ENCODE measurements at places on chromosomes 3 and 15.

DNA sequence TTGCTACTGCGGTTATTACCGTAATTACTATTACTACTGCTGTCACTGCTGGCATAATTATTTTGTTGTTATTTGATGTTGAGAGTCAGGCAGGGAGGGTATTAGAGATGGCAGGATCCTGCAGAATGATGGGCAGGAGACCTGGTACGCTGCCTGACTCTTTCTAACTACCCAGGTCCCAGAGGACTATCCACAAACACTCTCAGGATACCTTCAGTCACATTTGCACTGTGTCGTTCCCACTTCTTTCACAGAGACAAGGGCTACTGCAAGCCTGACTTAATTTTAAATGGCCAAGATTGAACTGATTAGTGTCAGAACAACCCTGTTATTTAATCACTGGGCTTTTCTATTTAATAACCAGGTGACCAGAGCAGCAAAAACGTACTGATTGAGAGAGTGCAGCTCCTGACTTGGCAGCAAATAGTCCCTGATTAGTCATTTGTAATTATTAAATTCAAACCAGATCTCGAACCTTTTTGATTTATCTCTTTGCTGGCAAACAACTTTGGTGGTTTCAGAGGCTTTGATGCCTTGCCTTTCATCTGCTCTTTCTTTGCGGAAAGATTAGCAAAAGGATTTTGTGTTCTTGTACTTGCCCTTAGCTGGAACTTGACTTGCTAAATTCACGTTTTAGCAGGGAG is 88.8 kb upstream of the ARHGEF3 start:
- no peak for DNase-seq

- DNase-seq: no peak
These were observed 28.3 kb downstream of the CCDC32 start for GRCh38 chr15:40536501-40536900.

DNA sequence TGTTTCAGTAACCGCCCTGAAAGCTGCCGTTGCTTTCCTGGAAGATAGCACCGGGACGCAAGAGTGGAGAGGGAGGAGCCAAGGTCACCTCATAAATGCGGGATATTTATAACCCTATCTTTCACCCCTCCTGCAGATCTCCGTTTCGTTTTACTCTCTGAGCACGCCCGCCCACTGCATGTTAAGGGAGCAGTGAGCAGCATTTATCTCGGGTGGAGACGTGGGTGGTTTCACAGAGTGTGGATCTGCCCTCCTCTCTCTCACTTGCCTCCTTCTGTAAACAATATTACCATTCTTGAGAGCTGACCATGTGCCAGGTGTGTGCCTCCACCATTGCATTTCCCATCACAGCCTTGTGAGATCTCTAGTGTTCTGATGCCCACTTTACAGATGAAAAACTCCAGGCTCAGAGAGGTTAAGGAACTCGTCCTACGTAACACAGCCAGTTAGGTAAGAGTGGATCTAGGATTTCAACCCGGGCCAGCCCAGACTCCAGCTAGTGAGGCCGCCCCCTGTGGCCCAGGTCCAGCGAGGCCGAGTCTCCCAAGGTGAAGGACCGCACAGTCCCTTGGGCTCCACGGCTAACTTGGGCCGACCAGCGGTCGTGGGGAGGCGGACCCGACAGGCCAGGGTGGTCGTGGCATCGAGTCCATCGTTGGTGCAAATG is 16.9 kb upstream of the SEMA4B start:
- DNase-seq: peak; percentile 32

- DNase-seq: no peak
These were observed 11.2 kb upstream of the TMEM212 start for GRCh38 chr3:171831936-171832335.

DNA sequence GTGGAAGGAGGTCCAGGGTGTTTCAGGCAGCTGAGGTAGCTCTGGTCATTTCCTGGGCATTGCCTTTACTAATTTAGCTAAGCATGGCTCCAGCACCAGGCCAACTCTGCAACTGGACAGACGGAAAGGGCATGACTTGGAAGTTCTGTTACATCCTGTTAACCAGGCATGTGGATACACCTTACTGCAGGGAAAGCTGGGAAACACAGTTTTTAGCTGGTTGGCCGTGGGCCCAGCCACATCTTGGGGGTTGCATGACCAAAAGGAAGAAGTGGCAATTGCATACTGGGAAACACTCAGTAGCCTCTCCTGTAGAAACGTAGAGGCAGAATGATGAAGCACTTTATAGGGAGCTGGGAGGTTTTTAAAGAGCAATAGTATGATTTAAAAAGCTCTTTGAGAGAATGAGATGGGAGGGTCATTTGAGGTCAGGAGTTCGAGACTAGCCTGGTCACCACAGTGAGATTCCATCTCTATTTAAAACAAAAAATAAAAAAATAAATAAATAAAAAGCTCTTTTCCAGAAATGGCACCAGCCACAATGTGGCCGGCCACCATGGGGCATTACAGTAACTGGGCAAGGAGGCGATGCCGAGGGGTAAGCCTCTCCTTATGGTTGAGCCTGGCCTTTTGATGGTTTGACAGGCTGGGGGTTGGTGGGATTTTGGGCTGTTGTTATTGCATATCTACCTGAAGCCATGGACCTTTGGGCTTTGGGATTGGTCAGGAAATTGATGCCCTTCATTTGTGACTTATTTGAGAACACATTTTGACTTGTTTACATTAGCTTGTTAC is 28.6 kb downstream of the TRAK1 start:
- no peak for DNase-seq

DNA sequence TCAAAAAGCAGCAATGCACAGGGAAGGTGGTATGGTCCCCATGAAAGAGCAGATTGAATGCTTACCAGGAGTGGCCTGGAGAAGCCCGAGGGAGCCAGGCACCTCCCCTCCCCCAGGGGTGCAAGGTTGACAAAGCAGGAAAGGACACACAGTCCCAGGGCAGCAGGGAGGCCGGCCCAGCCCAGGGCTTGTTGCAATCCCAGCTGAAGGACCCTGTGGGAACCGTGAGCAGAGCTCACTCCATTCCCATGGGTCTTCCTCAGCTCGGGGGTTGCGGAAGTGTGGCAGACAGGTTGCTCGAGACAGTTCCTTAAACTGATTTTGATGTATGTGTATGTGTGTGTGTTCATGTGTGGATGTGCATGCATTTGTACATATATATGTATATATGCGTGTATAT is 15.8 kb downstream of the UROC1 start:
- DNase-seq: no peak

- no peak for DNase-seq
These were observed 319.5 kb downstream of the KCNH8 start for GRCh38 chr3:19467761-19468160.

- no peak for DNase-seq
These were observed 10.8 kb downstream of the SHISA5 start for GRCh38 chr3:48493203-48493501.

DNA sequence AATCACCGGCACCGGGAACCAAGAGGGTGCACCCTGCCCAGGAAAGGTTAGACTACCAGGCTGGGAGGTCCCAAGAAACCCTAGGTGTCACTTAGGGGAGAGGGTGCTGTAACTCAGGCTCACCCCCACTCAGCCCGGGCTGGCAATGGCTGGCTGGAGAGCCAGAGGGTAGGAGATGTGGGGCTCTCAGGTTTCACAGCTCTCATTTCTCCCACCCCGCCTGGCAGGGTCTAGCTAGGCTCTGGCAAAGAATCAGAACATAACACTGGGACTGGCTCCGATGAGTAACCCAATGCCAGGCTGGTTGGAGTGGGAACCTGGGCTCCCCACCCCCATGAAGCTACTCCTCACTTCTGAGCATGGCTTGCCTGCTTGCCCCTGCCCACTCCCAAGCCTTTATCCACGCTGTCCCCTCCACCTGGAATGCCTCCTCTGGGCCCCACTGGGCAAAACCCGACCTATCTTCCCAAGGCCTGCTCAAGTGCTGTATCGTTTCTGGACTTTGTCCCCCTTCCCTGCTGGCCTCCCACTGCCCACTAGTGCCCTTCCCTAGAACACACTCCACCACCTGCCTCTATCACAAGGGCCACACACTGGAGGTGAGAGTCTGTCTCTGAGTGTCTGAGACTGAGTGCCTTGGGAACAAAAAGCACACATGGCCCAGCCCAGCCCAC is 2.0 kb downstream of the CIB2 start:
- no peak for DNase-seq

GRCh38 chr15:23387621-23388190 is 33.2 kb downstream of the GOLGA8S start:
- DNase-seq: no peak
